ENCODE measurements at places on chromosomes 5 and 9.

DNA sequence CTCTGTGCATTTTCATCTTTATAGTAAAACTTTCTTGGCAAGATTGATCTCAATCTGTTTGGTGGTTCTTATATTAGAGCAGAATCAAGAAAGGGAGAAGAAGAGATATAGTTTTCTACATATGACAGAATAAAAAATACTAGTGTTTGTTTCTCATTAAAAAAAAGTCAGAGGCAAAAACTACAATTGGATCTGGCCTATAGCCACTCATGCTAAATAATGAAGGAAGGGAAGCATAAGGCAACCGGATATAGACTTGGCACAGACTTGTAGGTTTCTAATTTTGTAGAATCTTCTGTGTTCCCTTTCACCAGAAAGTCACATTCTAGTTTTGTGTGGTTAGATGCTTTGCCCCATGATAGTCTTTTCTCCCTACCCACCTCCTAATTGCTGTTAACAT is 306.2 kb downstream of the PIK3R1 start:
- DNase-seq = no peak

- DNase-seq = no peak
These were observed 29.8 kb downstream of the SLC1A1 start for GRCh38 chr9:4520055-4520454.

DNA sequence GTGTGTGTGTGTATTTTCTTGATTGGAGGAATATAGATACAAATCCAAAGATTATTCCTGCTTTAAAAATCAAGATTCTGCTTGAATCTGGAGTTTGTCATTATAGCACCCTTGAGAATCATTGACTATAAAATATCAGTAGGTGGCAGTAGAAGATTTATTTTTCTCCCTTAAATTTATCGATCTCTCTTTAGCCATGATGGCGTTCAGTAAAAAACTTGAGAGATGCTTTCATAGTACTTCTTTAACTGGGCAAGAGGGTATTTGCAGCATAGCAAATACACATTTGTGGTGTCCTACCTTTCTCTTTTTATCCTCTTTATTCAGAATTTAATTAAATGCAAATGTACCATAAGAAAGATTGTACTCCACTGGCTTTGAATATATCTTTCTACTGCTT is 307.7 kb downstream of the ADGRV1 start:
- no peak for DNase-seq

DNA sequence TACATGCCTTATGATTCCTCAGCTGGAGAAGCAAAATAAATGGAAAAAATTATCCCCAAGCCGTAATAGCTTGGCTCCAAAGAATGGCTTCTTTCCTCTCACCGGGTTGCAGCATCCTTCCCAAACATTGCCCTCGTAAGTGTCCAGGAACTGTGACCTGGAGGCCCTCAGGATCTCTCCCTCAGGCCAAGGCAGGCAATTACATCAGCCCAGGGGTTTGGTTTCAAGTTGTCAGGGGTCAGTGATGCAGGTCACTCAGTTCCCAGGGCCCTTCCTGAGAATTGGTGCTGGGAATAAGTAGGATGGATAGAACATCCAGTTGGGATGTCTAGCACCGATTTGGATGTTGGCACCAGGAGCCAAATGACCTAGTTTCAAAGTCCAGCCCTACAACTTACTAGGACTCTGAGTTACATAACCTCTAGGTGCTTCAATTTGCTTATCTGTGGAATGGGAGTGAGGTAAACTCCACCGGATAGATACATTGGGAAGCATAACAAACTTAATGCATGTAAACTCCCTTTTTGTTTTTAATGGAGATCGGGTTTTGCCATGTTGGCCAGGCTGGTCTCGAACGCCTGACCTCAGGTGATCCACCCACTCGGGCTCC is 133.5 kb upstream of the DAP start:
- no peak for DNase-seq

DNA sequence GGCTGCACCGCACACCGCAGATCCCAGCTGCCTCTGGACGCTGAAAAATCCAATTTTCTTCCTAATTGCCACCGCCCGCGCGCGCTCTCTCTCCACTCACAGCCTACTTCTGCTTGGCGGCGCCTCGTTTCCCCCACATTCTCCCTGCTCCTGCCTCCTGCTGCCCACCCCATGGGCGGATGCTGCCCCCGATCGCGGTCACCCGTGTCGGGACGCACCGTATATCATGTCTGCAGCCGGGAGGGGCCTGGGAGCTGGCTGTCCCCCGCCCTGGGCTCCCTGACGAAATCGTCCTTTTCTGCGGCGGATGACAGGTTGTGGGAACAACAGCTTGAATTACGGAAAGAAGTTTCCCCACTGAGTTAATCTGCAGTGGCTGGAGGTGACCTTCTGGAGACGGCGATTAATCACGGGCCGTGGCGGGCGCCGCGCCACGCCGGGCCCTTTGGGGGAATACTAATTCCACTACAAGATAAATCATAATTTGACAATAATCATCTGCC is 36.3 kb upstream of the PSD2 start:
- DNase-seq = no peak

GRCh38 chr9:133932633-133933032 is 59.5 kb downstream of the VAV2 start:
- DNase-seq = no peak

DNA sequence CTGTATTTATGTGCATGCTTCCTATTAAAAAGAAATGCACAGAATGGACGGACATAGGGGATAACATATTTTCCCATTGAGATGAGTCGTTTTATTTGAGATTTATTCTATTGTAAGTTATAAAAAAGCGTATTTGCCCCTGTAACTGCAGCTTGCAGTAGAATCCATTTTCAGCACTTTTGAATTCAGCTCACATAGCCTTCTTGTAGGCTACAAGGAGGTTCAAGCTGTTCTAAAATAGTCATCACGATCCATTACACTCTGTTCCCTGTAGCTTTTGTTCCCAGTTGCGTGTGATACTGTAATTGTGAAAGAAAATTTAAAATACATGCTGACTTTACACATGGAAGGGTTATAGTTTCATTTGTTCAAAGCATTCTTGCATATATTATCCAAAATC is 40.9 kb upstream of the POC5 start:
- DNase-seq = no peak

GRCh38 chr5:55993731-55994494 is 850 bp downstream of the IL6ST start:
- DNase-seq = no peak

DNA sequence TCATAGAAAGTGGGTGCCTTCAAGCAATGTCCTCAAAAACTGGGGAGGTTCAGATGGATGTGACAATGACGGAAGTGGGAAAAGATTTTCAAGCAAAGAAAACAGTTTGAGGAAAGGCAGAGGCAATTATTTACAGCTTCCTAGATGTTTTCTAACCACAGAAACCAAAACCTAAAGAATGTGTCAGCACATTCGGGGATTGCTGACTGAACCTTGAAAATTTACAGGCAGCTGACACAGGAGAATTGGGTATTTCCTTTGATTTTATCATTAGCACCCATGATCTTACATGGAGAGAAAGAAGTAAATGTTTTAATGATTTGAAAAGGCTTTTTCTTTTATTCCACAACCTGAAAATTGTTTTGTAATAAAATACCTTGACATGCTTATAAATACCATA is 369.0 kb downstream of the ACTL7B start:
- DNase-seq = no peak

DNA sequence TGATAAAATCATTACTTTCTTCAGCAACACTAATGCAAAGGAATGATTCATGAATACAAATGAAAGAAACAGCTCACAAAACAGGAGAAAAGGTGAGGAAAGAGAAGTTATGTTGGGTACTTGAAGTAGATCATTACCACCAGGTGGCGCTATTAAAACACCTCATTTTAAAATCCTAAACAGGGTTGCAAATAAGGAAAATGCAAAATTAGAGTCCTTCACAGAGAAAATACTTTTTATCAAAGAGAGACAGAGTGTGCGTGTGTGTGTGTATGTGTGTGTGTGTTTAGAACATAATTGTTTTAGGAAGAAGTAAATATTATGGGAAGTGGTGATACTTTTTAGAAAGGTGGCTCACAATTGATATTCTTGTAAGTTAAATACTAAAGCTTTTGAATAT is 49.5 kb upstream of the CD180 start:
- peak; percentile 69 for DNase-seq

GRCh38 chr9:28976250-28976649 is 1403.0 kb upstream of the C9orf72 start:
- no peak for DNase-seq

DNA sequence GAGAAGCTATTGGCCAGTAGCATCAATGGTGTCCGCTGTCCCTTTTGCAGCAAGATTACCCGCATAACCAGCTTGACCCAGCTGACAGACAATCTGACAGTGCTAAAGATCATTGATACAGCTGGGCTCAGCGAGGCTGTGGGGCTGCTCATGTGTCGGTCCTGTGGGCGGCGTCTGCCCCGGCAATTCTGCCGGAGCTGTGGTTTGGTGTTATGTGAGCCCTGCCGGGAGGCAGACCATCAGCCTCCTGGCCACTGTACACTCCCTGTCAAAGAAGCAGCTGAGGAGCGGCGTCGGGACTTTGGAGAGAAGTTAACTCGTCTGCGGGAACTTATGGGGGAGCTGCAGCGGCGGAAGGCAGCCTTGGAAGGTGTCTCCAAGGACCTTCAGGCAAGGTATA is 10.8 kb downstream of the TRIM32 start:
- DNase-seq = no peak

- DNase-seq = no peak
These were observed 13.2 kb downstream of the ST8SIA4 start for GRCh38 chr5:100889896-100890295.

- DNase-seq = no peak
These were observed 176.7 kb downstream of the MED10 start for GRCh38 chr5:6201631-6202030.

- no peak for DNase-seq
These were observed 1.6 kb downstream of the ANXA2R start for GRCh38 chr5:43038496-43038989.

DNA sequence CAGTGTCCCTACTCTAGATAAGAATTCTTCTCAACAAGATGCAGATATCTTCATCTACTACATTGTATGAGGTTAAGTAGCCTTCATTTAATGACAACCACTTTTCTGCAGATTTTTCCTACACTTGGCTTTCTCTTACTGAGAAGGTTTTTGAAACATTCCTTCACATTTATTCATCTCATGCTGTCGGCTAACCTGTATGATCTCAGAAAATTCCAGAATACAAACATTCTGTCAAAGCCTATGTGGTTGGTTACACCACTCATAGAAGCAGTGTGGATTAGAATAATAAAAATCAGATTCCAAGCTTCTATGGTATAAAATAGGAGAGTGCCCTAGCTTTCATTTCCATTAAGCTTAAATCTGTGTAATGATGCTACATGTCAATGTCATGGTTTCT is 39.4 kb upstream of the ERCC6L2 start:
- no peak for DNase-seq

DNA sequence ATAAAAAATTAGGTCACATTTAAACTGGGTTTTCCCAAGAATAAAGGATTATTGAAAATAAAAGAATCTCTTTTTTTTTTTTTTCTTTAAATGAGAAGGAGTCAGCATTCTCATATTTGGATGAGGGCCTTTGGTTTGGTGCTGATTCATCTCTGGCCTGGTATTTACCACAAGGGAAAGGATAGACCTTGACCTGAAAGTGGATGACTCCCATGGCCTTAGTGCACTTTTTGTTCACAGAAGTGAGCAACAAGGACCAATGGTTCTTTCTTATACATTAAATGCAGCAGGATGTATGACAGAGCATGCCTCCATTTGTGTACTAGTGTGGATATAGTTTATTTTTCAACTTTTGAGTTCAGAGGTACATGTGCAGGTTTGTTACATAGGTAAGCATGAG is 6.9 kb downstream of the YTHDC2 start:
- no peak for DNase-seq

GRCh38 chr5:133371371-133372155 is 240.8 kb downstream of the FSTL4 start:
- no peak for DNase-seq

- DNase-seq = no peak
These were observed 218.6 kb downstream of the ESM1 start for GRCh38 chr5:54766748-54767147.

- no peak for DNase-seq
These were observed 731.5 kb downstream of the TLE1 start for GRCh38 chr9:80957801-80958200.

DNA sequence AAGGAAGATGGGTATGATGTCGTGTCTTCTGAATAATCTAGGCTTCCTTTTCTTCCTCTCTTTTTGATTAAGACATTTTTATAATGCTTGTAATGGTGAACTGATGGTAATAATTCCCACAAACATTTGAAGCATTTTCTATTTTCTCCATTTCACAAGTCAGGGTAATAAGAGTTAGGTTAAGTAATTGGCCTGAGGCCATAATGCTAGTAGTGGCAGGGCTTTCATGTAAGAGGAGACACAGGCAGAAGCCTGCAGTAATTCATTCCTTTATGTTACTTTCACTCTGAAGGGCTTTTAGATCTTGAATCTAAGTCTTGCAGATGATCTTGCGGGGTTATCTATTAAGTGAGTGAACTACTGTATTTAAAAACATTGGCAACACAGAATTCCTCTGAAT is 374.9 kb downstream of the MAT2B start:
- DNase-seq = no peak

GRCh38 chr5:95229646-95230045 is 55.2 kb downstream of the MCTP1 start:
- DNase-seq = no peak

GRCh38 chr5:167777746-167778145 is 513.7 kb upstream of the WWC1 start:
- DNase-seq = no peak

DNA sequence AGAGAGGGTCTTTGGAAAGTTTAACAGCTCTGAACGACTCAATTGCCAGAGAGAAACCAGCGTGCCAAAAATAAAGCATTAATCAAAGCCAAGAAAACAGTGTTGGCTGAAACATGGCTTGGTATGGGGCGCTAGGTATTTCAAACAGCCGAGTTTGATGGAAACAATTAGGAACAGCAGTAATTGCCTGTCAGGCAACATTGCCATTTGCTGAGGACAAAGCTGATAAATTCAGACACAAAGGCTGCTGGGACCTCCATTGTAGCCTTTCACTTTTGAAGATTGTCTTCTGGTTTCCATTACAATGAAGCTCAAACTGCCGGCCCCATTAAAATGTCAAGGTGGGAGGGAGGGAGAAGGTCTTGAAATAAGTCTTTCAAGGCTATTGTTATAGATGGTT is 125.4 kb upstream of the SPDL1 start:
- no peak for DNase-seq

DNA sequence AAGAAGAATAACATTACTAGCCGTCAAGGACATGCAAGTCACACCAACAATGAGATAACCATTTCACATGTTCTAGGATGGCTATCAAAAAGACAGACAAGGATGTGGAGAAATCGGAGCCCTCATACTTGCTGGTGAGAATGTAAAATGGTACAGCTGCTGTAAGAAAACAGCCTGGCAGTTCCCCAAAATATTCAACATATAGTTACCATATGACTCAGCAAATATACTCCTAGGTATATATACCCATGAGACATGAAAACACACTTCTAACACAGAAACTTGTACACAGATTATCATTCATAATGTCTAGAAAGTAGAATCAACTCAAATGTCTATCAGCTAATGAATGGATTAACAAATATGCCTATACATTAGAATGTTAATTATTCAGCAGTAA is 105.4 kb upstream of the PCAT7 start:
- DNase-seq = no peak

- DNase-seq = no peak
These were observed 5.1 kb downstream of the SPINK1 start for GRCh38 chr5:147826361-147826760.

- no peak for DNase-seq
These were observed 267.8 kb downstream of the MAT2B start for GRCh38 chr5:163773226-163773625.

- DNase-seq = no peak
These were observed 15.9 kb downstream of the OR2V1 start for GRCh38 chr5:181114844-181115778.

Data from KG1 (cell line).